ENCODE measurements at places on chromosomes 1 and 21.

GRCh38 chr1:36536727-36537126 is 54.0 kb upstream of the CSF3R start:
- DNase-seq, result no peak

DNA sequence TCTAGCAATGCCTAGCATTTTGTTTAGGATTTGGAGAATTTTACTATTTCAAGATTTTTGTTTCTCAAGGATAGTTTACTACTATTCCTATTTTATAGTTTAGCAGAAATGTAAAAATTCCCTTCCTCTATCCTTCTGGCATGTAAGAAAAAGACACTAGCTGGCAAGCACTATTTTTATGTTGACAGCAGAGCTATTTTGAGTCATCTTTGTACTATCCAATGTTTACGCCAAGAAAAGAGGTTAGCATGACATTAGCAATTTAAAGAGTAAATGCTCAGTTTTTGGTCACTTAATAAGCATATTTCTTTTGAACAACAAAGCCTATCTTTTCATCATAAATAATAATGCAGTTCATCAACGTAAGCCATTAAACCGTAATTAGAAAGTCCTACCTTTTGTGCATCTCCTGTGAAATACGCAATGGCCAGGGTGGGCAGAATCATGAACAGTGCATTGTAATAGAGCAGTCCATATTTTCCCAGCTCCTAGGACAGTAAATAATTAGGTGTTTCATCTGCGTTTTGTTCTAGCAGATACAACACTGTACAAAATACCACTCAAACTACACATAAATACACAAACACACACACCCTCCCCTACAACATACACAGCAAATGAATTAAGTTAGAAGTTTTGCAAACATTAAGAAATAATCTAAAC is 12.0 kb downstream of the SLC35D1 start:
- no peak for DNase-seq

GRCh38 chr1:89719502-89720306 is 86.8 kb downstream of the LRRC8C start:
- DNase-seq, result peak; percentile 90

DNA sequence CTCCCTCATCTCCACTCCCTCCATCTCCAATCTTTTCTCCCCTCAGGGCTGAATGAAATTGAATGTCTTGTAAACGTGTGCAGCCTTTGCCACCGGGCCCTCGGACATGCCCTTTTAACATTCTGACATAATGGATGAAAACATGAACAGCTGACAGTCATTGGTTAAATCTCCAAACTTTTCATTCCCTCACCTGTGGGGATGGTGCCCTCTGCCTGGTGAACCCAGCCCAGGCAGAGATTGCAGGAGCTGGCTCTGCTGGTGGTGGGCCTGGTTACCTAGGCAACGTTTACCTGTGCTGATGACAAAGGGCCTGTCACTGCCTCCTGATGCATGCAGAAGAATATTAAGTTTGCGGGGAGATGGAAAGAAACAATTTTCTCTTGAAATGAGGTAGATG is 21.3 kb downstream of the ST6GALNAC3 start:
- DNase-seq, result no peak

GRCh38 chr1:23110391-23110790 is 58.3 kb downstream of the LUZP1 start:
- DNase-seq, result no peak

DNA sequence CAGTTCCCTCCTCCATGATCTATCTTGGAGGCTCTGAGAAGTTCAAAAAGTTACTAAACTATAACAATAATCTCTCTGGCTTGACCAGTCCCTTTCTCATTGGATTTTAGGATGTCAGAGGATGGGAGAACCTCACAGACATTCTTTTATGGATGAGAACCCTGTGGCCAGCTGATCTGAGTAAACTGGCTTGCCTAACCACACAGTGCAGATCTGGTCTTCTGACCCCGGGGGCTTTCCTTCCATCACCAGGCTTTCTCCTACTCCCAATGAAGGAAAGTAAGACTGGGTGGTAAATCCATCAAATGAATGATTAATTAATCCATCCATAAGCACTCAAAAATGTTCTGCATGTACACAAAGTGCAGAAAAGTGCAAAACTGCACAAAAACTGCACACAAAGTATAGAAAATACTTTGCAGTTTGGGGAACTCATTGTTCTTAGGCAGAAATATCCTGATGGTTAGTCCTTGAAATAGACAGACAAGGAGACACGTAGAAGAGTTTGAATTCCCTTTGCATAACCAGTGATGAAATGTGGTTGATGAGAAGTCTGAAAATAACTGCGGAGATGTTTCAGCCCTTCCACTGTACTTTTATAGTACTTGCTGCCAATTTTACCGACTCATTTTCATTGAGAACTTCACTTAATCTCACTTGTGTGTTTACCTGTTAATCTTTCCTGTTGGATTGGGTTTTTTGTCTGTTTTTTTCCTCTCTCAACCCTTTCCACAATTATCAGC is 2.5 kb upstream of the F3 start:
- DNase-seq, result no peak

DNA sequence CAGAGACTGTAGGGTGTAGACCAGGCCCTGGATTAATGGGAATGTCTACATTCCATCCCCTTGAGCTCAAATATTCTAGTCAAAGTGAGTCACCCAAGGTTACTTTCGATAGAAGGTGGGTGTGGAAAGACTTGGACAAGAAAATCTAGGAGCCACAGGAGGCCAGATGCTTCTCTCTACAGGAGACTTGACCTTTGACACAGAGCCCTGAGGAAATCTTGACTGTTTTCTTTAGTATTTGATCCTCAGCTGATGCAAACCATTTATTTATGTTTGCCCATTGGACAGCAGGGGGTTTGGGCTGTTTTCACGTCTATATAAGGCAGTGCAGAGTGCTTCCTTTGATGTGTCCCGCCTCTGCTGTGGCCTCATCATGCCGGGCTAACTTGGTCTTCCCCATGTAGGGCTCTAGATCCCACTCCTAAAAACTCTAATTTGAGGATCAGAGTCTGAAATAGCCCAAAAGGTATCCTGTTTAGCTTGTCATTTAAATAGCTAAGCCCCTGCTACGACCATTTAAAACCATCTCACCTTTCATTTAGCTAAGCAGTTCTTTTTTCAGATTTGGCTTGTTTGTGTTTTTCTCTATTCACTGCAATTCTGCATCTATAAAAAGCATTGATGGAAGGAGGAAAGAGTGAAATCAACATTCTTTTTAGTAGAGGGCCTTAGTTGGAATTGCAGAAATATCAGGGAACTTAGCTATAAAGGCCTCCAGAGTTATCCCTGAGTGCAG is 15.5 kb upstream of the MAP3K7CL start:
- DNase-seq, result no peak

DNA sequence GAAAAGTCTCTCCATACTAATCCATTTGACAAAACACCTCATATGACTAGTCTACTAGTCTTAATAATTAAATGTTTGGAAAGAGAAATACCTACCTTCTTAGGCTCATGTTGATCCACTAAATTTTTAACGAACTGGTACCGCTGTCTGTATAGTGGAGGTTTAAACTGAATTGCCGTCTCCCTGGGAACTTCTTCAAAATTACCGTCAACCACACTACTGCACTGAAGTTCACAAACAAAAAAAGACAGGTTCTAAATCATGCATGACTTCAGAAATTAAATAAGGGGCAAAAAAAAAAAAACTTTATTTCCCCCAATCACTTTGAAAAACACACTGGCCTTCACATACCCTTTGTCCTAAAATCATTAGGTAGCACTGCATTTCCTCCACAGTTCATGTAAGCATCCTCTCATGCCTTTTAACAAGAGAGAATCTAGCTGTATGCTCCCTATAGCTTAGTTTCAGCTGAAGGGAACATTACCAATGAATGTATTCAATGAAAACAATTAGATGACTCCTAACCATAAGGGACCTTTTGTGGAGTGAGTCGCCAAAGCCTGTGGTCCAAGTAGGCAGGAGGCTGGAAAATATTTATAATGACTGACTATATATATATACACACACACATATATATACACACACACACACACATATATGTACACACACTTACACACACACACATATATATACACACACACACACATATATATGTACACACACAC is 3.4 kb downstream of the HENMT1 start:
- no peak for DNase-seq

GRCh38 chr1:164534863-164535610 is 23.9 kb upstream of the PBX1 start:
- no peak for DNase-seq

DNA sequence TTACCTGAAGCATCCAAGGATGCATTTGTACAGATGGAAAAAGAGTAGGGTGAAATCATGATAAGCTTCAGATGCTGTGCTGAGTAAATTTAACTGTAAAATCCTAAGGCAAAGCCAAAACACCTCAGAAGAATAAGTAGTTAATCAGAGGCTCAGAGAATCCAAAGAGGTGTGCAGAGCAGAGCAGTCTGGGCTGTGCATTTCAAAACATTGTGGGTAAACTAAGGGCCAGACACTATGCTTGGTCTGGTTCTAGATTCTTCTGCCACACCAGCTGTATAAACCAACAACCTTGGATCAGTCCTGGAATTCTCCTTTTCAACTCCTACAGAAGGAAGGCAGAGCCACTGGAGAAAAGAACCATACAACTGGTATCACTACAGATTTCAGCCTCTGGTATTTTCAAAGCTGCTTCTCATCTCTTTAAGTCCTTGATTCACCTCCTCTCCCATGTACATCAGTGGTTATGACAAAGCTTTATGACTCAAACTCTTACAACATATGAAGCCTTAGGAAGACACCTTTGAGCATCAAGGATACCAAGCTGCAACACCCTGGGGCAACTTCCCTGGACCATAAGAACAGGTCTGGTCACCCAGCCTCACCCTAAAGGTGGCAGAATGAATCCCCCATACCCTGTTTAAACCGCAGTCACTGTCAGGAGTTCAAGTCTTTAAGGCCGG is 11.6 kb upstream of the HIPK1 start:
- no peak for DNase-seq

DNA sequence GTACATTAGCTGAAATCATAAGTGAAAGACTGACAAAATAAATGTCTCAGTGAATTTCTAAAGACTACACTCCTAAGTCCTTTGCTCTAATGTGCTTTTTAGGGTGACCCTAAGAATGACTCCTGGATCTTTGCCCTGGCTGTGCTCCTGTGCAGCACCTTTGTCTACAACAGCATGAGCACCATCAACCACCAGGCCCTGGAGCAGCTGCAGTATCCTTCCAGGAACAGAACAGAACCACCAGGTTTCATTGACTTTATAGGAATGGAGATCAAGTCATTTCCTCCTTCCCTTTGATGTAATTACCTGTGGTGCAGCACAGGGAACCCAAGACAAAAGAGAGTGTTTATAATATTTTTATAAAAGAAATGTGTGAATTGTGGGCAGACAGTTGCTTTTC is 14.1 kb downstream of the GBP6 start:
- DNase-seq, result no peak

DNA sequence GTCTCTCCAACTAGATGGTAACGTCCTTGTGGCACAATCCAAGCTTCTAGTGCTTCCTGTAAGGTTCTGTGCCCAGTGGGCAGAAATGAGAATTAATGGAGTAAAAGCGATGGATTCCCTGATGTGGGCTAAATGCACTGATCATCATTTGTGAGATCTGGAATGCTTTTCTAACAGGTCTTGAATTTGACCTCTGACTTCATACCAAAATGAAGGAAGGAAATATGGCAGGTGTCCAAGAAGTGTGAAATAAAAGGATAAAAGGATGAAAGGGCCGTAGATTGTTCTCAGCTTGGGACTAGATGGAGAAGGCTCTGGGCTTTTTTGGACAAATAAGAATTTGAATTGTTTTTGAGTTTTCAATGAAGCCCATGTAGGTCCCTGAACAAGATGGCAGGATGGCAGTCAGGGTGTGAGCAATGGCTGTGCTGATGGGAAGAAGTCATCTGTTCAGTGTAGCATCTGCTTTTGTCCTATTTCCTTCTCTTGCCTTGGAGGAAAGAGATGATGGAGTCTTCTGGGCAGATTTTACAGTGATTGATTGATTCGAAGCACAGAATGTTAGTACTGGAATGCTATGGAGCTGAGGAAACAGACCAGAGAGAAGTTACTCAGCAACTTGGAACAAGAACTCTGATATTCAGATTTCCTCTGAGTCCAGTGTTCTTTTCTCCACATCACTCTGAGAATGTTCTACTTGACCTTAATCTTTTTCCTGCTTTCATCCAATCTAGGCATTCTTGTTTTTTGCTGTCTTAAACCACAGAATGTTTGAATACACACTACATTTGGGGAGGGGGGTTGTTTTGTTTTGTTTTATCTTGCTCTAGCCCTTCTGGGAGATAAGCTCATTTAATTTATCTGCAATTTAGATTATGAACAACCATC is 286.0 kb downstream of the HLX start:
- no peak for DNase-seq

DNA sequence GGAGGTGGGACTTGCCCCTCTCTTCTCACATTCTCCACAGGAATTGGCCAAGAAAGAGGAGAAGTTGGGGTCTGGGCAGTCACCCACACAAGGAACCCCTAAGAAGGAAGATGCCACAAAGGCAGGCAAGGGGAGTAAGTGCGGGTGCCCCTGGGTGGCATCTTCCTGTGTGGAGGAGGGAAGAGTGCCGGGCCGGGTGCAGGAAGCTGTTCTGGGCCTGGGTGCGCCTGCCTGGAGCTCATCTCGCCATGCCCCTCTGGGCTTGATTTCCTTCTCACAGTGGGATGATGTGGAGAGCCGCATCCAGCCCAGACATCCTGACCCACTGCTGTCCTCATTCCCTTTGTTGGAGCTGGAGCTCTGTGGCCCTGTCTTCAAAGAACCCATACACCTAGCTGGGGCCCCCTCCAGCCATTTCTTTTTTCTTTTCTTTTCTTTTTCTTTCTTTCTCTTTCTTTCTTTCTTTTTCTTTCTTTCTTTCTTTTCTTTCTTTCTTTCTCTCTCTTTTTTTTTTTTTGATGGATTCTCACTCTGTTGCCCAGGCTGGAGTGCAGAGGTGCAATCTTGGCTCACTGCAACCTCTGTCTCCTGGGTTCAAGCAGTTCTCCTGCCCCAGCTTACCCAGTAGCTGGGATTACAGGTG is 9.3 kb downstream of the LRRC71 start:
- no peak for DNase-seq

- DNase-seq, result no peak
Observed at GRCh38 chr1:106249810-106250209, 806.7 kb upstream of the PRMT6 start.

- no peak for DNase-seq
Observed at GRCh38 chr1:71093938-71094337, 13.1 kb upstream of the ZRANB2 start.

GRCh38 chr1:177849579-177850290 is 120.1 kb downstream of the SEC16B start:
- no peak for DNase-seq

- no peak for DNase-seq
Observed at GRCh38 chr1:45979074-45979777, 153.2 kb downstream of the PIK3R3 start.

GRCh38 chr1:30327370-30328099 is 395.9 kb downstream of the MATN1 start:
- no peak for DNase-seq

DNA sequence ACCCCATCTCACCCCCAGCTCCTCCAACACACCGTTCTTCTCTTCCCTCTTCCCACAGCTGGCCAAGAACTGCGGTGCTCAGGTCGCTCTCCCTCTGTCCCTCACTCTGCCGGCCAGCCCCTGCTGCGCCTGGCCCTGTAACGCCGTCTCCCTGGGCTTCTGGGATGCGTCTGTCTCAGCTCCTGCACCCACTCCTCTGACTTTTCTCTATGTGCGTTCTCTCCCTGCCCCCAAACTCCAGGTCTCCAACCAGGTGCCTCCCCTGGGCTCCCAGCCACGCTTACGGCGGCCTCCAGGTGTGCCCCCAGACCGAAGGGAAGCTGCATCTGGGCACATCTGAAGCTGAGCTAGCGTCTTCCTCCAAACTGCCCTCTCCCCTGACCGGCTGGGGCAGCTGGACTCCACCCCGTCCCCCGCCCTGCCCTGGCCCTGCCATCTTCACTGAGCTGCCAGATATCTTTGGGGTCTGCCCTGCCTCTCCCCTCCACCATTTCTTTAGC is 2.6 kb downstream of the KRTAP10-12 start:
- no peak for DNase-seq
